CD4-positive, alpha-beta memory T cell (primary cell): ENCODE measurements at places on chromosomes 2 and 18. TPM values are rescaled to one million over a fixed set of nuclear protein-coding genes. Genes with fewer than 3 reads are reported as not detected.

GRCh38 chr18:29321561-29321960 is 1144.6 kb upstream of the CDH2 start:
- no peaks in the 10 kb centered on the region for H3K36me3 ChIP-seq
- no peak for DNase-seq
- H3K27me3 ChIP-seq, result no peaks in the 10 kb centered on the region
- no peak overlapping the region for H3K27ac ChIP-seq

DPYSL5 gene
- total RNA-seq, result not detected

DNA sequence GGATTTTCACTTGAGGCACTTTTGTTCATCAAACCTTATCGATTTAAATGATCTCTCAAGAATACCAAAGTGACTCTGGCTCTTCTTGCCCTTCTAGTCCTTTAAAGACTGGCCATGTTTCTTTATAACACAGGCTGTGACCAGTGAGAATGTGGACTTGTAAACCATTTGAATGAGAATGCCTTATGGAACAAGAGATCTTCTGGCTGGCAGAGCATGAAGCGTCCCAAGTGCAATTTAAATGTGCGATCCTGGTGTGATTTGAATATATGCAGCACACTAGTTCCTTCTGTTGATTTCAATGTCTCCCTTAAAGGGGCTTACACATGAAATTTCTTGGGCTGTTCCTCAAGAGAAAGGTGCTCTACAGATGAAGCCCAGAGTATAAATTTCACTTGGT is 262.4 kb upstream of the CCDC68 start:
- DNase-seq, result no peak
- no peak overlapping the region for H3K4me3 ChIP-seq
- H3K36me3 ChIP-seq, result no peaks in the 10 kb centered on the region

DNA sequence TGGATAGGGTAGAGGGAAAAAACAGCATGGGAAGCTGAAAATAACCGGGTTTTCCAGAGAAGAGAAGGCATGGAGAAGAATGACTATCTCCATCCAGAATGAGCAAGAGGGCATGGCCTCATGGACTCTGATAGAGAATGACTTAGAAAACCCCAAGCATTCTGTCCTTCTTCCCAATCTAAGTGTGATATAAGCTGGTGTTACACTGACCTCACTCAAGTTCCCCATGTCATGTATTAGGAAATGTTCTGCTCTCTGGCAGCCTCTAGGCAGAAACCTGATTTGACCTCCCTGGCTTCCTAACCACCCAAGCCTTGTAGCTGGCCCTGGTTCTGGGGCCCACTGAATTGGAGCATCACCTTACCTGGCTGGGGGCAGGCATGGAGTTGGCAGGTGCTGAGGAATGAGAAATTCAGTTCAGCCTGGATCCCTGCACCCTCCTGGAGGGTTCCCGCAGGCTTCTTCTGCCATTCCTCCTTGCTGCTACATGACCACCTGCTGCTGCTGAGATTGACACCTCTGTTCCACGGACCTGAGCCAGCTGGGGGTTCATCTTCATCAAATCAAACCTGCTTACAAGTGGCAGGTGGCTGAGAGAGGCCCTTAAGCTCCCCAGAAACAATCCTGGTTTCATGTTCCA is 5.2 kb upstream of the SIGLEC15 start:
- no peak for DNase-seq
- H3K4me3 ChIP-seq, result no peak overlapping the region
- no peaks in the 10 kb centered on the region for H3K27me3 ChIP-seq
- H3K4me1 ChIP-seq, result peaks cover 2% of the 10 kb centered on the region
- H3K36me3 ChIP-seq, result no peaks in the 10 kb centered on the region

DNA sequence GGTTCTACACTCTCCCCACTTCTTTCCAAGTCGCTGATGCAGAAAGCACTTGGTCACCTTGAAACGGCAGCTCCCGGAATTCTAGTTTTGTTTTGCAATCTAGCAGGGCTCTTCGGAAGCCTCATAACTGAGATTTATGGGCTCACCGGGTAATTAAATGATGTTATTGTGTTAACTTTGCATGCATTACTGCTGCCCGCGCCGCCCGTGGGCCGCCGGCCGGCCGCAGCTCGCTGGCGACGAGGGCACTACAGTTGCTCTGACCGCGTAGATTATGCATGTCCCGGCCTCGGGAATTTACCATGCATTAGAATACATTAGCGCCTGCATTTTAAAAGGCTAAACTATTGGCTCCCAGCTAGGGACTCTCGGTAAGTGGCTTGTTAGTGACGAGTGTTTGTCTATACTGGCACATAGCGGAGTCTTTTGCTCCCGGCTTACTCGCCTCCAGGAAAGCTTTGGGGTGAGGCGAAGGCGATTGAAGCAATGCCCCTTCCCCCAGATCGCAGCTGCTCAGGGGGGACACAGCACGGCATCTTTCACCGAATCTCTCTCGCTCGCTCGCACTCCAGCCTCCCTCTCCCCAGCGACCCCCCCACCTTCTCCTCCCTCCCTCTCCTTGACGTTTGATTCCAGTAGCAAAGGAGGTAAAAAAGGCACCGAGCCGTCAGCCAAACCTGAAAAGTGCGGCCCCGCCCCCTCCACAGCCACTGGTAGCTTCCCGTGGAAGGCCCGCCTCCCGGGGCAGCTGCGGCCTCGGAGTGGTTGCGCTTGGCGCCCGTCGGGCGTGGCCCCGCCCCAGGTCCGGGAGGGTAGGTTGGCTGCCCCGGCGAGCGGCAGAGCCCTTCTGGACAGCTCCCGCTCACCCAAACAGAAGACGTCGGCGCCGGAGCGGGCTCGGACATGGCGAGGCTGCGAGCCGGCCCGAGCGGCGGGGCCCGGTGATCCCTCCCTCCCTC is at the start of gene ONECUT2:
Gene ONECUT2 (plus strand): TSS at position 839 of the 959 bp plus-strand sequence. CDS start 343 bp downstream, outside the sequence.
- H3K27ac ChIP-seq, result no peak within 1 kb of the TSS
- peaks cover 45% of the 10 kb centered on the region for H3K4me1 ChIP-seq
- H3K4me3 ChIP-seq, result peak within 1 kb of the TSS; percentile 11
- no peaks in the 10 kb centered on the region for H3K36me3 ChIP-seq

- H3K27ac ChIP-seq, result no peak overlapping the region
- no peak overlapping the region for H3K4me3 ChIP-seq
- no peaks in the 10 kb centered on the region for H3K4me1 ChIP-seq
- no peak for DNase-seq
Measured at GRCh38 chr2:176978921-176979320, 233.7 kb upstream of the HNRNPA3 start.

- H3K4me3 ChIP-seq, result no peak overlapping the region
- no peak for DNase-seq
- peaks cover 51% of the 10 kb centered on the region for H3K4me1 ChIP-seq
- H3K27ac ChIP-seq, result no peak overlapping the region
- no peaks in the 10 kb centered on the region for H3K36me3 ChIP-seq
Measured at GRCh38 chr2:97967931-97968627, 27.7 kb downstream of the TMEM131 start.

DNA sequence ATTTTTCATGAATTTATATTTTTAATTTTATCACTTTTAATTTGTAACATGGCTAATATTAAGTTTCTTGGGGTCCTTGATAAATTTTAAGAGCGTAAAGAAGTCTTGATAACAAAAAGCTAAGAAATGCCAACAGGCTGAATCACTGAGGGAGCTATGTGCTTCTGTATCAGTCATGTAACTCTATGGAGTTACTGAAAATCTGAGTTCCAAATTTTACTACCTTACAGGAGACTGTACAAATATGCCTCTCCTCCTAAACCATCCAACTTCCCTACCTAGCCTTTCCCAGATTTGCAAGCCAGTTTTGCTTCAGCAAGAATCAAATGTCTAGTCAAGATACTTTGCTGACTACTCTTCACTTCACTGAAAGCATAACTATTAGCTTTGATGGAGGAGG is 35.7 kb downstream of the FEZ2 start:
- no peak overlapping the region for H3K27ac ChIP-seq
- no peaks in the 10 kb centered on the region for H3K36me3 ChIP-seq
- H3K4me1 ChIP-seq, result no peaks in the 10 kb centered on the region
- DNase-seq, result no peak
- H3K27me3 ChIP-seq, result no peaks in the 10 kb centered on the region

GRCh38 chr2:199457147-199458008 is at the start of gene SATB2:
SATB2 (minus strand) TSS chr2:199457939; CDS start chr2:199456037, 1,902 bp downstream.
- H3K27me3 ChIP-seq, result peaks cover 61% of the 10 kb centered on the region
- peaks cover 29% of the 10 kb centered on the region for H3K4me1 ChIP-seq
- no peaks in the 10 kb centered on the region for H3K36me3 ChIP-seq
- no peak within 1 kb of the TSS for H3K27ac ChIP-seq

HOXD4 gene
- not detected for total RNA-seq

DLGAP1 gene
- 0.17 TPM for total RNA-seq

DNA sequence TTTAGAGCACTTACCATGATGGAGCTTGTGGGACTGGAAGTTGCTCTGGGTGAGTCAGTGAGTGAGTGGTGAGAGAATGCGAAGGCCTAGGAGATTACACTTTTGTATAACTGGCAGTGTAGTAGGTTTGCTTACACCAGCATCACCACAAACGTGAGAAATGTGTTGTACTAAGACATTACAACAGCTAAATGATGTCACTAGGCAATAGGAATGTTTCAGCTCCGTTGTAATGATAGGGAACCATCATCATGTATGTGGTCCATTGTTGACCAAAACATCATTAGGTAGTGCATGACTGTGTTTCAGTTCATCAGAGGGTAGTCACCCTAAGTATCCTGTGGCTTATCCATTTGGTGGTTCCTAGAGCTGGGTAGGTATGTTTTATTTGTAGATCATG is 11.9 kb downstream of the ZNF407 start:
- H3K27me3 ChIP-seq, result no peaks in the 10 kb centered on the region
- H3K4me1 ChIP-seq, result peaks cover 14% of the 10 kb centered on the region
- no peak overlapping the region for H3K27ac ChIP-seq
- H3K4me3 ChIP-seq, result no peak overlapping the region

FRZB gene
- not detected for total RNA-seq

HMSD gene
- total RNA-seq, result 1.8 TPM

BARD1 gene
- total RNA-seq, result 9.2 TPM

DNA sequence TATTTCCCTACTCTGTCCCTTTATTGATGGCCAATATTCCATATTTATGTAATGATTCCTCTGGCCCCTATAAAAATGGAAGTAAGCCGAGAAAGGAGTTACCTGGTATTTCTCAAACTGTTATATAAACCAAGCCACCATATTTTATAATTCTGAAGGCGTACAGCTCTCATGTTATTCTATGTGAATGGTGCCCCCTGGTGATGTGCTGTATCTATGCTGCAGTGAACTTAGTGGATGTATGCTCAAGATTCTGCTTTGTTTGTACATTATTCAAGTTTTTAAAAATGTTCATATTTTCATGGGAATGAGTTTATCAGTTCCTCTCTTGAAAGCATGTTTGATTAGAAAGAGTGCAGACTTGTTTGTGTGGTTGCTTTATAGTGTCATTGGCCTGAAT is 194.5 kb upstream of the LRRTM1 start:
- H3K27me3 ChIP-seq, result no peaks in the 10 kb centered on the region
- no peak overlapping the region for H3K4me3 ChIP-seq
- H3K27ac ChIP-seq, result no peak overlapping the region
- H3K4me1 ChIP-seq, result no peaks in the 10 kb centered on the region

DNA sequence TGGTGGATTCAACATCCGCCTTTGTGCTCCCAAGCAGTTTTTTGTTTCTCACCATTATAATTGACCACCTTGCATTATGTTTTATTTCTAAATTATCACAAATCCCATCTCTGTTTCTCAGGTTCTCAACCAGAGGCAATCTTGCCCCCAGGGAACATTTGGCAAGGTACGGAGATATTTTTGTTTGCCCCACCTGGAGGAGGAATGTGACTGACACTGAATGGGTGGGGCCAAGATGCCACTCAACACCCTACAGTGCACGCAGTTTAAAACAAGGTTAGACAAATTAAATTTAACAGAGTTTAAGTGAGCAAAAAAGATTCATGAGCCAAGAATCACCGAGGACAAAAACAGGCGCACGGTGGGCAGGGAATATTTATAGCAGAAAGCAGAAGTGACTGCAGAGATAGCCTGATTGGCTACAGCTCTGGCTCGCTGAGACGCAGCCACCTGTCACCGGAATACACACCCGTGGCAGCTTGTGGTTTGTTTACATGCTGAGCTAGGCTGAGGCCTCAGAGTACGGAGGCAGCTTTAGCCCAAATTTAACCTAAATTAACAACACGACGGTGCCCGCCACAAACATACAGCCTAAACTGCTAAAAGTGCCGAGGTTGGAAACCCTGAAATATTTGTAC is 150.0 kb upstream of the ALKAL2 start:
- H3K4me3 ChIP-seq, result peak overlapping the region; percentile 30
- H3K27ac ChIP-seq, result peak overlapping the region; percentile 62
- no peaks in the 10 kb centered on the region for H3K36me3 ChIP-seq
- H3K4me1 ChIP-seq, result peaks cover 24% of the 10 kb centered on the region

DNA sequence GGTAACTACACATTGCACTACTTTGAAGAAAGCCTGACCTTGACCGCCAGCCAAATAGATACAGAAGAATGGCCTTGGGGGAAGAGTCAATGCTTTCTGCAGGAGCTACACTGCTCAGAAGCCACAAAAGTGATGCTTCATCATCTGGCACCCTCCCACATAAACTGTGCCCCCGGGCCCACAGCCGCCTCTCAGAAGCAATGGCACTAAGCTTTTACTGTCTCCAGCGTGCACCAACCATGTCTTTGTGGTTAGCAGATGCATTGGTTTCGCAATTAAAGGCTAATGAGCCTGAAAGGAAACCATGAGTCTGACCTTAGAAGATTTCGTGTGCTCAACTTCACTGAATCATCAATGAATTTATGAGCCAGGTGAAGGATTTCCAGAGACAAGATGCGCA is 209.4 kb upstream of the TRIB2 start:
- H3K27me3 ChIP-seq, result no peaks in the 10 kb centered on the region
- no peaks in the 10 kb centered on the region for H3K36me3 ChIP-seq
- DNase-seq, result peak; percentile 46
- peaks cover 77% of the 10 kb centered on the region for H3K4me1 ChIP-seq
- H3K4me3 ChIP-seq, result no peak overlapping the region

DNA sequence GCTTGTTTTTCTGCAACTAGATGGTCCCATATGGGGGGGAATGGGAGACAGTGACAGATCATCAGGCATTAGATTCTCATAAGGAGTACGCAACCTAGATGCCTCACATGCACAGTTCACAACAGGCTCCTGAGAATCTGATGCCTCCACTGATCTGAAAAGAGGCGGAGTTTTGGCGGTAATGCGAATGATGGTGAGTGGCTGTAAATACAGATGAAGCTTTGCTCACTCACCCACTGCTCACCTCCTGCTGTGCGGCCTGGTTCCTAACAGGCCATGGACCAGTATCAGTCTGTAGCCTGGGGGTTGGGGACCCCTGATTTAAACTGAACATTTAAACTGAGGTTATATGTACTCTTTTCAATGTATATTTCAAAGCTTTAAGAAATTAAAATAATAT is 40.7 kb downstream of the SOS1 start:
- no peaks in the 10 kb centered on the region for H3K36me3 ChIP-seq
- peaks cover 25% of the 10 kb centered on the region for H3K4me1 ChIP-seq
- no peak overlapping the region for H3K27ac ChIP-seq
- H3K27me3 ChIP-seq, result no peaks in the 10 kb centered on the region
- H3K4me3 ChIP-seq, result no peak overlapping the region
- DNase-seq, result no peak

DNA sequence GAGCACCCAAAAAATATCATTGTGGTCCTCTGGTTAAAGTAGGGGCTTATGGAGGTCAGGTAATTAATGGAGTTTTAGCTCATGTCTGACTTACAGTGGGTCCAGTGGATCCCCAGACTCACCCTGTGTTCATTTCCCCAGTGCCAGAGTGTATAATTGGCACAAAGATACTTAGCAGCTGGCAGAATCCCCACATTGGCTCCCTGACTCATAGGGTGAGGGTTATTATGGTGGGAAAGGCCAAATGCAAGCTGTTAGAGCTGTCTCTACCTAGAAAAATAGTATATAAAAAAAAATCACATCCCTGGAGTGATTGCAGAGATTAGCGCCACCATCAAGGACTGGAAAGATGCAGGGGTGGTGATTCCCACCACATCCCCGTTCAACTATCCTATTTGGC is 1067.6 kb upstream of the ACVR2A start:
- H3K4me3 ChIP-seq, result no peak overlapping the region
- DNase-seq, result no peak
- H3K36me3 ChIP-seq, result no peaks in the 10 kb centered on the region
- H3K27me3 ChIP-seq, result no peaks in the 10 kb centered on the region
